ENCODE measurements at places on chromosomes 6 and 20. TPM values are rescaled to one million over a fixed set of nuclear protein-coding genes. Genes with fewer than 3 reads are reported as not detected.

The YWHAB gene
- polyA plus RNA-seq: 78.1 TPM

The TOX2 gene
- polyA plus RNA-seq: not detected

The NCOA6 gene
- polyA plus RNA-seq: 12.2 TPM

The ZNF311 gene
- polyA plus RNA-seq: 7.5 TPM

The COL20A1 gene
- not detected for polyA plus RNA-seq

The PDYN gene
- polyA plus RNA-seq: not detected

The OLIG3 gene
- not detected for polyA plus RNA-seq

The PRL gene
- not detected for polyA plus RNA-seq
